ENCODE measurements at places on chromosomes 1 and 21.

- DNase-seq: no peak
Measured at GRCh38 chr1:117237726-117238381, 27.1 kb upstream of the VTCN1 start.

DNA sequence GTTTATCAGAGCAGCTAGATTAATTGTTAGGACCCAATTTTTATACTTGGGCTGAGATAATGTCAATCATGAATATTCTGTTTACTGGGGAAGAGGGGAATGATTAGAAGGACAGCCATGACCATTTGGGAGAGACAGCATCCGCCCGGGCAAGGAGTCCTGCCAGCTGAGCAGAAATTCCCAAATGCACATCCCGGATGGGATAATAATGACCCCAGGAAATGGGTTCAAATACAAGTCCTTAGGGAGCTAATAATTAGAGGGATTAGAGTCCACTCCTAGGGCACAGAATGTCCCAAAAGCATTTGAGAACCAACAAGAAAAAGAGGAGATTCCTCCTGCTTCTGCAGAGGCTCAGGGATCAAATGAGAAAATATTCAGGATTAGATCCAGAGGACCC lies 115.9 kb downstream of the LRRC53 start:
- DNase-seq: no peak

DNA sequence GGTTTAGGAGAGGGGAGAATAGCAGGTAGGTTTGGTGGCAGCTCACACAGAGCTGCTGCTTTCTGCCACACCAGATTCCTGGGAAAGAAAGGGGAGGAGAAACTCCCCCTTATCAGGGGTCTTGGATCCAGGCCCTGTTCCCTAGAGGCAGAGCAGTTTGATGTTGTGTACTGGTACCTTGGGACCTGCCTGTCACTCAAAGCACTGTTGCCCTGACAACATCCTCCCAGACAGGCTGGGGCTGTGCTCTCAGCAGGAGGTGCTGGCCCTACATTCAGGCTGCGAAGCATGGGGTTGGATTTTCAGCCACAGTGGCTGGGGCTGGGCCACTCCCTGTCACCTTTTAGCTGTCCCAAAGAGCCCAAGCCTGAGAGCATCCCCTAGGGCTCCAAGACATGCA lies 188.0 kb downstream of the GRIK3 start:
- no peak for DNase-seq

- DNase-seq: no peak
Measured at GRCh38 chr1:172185996-172186395, 234.5 kb upstream of the C1orf105 start.

GRCh38 chr1:5371270-5371669 lies 621.0 kb downstream of the NPHP4 start:
- no peak for DNase-seq

DNA sequence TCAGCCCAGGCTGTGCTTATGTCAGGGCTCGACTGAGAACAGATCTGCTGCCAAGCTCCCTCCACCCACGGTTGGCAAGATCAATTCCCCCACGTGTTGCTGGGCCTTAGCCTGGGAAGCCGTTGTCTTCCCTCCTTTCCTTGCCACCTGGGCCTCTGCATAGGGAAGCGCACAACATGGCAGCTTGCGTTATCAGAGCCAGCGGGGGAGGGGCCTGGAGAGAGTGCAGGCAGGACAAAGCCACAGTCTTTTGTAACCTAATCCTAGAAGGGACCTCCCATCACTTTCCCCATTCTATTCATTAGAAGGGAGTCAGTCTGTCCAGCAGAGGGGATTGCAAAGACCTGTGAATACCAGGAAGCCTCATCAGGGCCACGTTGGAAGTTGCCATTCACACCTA lies 17.0 kb upstream of the IGSF21 start:
- peak; percentile 49 for DNase-seq

DNA sequence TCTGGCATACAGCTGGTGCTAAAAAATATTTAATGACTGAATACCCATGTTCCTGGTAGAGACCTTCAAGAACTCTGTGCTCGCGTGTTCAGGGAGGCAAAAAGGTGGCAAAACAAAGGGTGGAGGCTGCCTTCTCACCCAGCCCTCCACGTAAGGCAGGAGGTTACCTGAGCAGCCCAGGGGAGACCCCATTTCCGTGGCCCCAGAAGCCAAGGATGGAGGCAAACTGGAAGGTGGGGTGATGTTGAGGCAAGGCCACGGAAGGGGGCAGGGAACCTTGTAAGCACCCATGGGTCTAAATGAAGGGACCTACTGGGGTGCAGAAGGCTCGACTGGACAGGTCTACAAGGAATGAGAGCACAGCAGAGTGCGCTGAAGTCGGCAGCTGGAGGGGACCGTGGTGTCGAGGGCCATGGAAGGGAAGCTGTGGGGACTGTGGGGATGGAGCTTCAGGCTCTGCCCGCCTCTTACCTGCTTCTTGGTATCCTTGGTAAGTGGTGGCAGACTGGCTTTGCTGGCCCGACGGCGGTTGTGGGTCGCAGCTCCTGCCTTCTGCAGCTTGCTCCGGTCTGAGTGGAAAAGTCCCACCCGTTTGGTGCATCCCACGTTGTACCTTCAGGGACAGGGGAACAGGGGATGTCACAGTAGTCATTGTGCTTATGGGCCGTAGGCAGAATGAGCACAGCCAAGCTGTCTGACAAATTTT lies 8.9 kb upstream of the A3GALT2 start:
- no peak for DNase-seq

DNA sequence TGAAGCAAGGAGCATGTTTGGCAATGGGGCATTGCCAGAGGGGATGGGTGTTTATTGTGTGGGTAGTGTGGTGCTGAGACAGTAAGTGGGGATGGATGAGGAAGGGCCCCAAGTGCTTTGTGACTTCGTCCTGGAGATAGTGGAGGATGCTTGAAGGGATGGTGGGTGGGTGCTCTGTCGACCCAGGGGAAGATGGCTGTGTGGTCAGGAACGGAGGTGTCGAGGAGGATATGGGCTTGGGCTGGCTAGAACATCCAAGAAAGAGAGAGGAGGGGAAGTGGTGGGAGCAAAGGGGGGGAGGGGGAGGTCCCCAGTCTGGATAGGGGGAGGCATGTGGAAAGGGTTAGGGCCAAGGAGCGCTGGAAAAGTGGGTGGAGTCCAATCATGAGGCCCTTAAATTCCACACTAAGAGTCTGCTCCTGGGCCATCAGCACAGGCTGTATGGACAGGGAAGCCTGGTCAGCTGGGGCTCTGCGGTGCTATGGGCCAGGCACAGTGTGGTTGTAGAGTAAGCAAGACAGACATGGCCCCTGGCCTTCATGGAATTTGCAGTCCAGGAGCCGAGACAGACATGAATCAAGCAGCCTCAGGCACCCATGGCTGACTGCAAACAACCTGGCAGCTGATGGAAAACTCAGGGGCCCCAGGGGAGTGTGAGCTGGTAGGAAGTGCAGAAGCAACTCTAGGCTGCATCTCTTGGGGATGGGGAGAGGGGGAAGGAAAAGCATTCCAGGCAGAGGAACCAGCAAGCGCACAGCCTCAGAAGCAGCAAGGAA lies 36.3 kb downstream of the EDN2 start:
- peak; percentile 59 for DNase-seq

- DNase-seq: peak; percentile 70
Measured at GRCh38 chr1:27724961-27725373, 794 bp upstream of the FAM76A start.

DNA sequence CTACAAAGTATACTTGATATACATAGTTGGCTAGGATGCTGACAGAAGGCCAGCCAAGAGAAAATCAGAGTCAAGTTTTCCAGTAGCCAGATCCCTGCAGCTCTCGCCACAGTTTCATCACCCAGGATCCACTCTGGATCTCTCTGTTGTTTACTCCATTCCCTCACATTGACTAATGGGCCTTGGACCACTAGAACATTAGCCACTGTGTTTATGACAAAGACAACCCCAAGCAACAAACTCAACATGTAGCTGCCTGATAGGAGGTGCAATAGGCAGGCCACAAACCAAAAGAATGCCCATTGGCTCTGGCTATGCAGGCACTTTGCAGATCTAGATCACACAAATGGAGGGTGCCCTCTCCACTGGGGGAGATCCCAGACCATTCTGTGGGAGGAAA lies 44.2 kb downstream of the ARHGEF11 start:
- no peak for DNase-seq

- DNase-seq: no peak
Measured at GRCh38 chr1:183838221-183838620, 33.3 kb downstream of the RGL1 start.

GRCh38 chr1:167683641-167684502 lies 37.9 kb upstream of the MPZL1 start:
- no peak for DNase-seq

- DNase-seq: no peak
Measured at GRCh38 chr1:1954831-1955441, 35.9 kb upstream of the TMEM52 start.

GRCh38 chr1:184716158-184716557 lies 38.5 kb downstream of the EDEM3 start:
- peak; percentile 78 for DNase-seq

GRCh38 chr1:173508541-173508940 lies 31.4 kb downstream of the PRDX6 start:
- no peak for DNase-seq

- DNase-seq: no peak
Measured at GRCh38 chr1:202264300-202264699, 70.7 kb downstream of the LGR6 start.

GRCh38 chr1:51976846-51977602 lies 13.5 kb downstream of the RAB3B start:
- DNase-seq: no peak

DNA sequence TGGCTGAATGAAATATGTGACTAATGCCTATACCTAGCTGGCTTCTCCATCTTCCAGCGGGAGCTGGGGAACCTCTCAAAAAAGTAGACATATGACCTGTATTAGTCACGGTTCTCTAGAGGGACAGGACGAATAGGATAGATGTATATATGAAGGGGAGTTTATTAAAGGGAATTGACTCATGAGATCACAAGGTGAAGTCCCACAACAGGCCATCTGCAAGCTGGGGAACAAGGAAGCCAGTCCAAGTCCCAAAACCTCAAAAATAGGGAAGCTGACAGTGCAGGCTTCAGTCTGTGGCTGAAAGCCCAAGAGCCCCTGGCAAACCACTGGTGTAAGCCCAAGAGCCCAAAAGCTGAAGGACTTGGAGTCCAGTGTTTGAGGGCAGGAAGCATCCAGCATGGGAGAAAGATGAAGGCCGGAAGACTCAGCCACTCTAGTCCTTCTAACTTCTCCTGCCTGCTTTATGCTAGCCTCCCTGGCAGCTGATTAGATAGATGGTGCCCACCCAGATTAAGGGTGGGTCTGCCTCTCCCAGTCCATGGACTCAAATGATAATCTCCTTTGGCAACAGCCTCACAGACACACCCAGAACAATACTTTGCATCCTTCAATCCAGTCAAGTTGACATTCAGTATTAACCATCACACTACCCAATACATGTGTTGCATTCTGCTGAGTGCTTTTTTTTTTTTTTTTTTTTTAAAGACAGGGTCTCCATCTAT lies 19.6 kb downstream of the OLIG1 start:
- DNase-seq: no peak

DNA sequence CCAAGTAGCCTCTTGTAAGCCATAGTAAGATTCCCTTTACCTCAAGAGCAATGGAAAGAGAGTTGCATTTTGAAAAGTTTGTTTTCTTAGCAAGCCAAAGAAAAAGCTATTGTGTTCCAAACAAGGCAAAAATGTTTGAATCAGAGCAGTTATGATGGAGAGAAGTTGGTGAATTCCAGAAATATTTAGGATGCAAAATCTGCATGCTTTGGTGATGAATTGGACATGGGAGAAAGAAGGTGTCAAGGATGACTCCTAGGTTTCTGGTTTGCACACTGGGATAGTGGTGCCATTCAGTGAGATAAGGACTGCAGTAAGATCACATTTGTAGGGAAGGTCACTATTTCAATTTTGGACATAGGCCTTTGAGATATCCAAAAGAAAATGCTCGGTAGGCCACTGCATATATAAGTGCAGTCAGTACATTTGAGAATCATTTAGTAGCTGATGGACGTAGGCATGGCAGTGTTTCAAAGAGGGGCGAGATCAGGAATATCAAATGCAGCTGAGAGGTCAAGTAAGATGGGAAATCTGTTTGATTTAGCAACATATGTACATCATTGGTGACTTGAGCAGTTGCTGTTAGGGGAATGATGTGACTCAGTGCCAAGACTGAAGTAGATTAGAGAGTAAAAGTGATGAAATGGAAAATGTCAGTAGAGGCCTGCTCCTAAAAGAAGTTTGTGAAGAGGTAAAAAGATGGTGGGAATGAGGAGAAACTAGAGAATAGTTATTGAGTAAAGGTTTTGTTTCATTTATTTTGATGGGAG lies 33.9 kb upstream of the GPR25 start:
- no peak for DNase-seq

DNA sequence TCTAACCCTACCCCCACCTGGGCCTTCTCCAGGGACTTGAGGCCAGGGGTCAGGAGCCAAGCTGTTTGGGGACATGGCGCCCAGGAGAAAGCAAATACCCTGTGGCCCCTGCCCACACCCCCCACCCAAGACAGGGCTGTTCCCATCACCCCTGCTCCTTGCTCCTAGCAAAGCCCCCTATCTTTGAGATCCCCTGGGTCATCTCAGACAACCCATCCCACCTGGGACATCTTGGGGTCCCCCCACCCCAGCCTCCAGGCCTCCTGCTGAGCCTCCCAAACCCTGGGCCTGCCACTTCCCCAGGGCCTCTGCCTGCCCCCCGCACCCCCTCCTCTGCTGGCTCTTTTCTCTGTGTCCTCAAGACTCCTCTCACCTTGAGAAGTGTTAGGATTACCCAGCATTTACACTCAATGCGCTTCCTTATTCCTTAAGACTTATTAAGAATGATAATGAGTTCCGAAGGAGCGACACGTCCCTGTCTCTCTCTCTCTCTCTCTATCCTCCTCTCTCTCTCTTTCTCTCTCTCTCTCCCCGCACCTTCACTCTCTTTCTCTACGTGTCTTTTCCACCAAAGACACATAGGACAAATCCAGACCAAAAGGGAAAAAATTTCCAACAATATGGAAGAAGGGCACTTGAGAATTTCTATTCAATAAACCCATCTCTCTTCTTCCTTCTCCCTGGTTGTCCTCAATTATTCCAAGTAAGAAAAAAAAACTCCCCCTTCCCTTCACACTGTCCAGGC lies 7.2 kb downstream of the CASZ1 start:
- no peak for DNase-seq

GRCh38 chr21:37159053-37159776 lies 86.2 kb downstream of the TTC3 start:
- no peak for DNase-seq

GRCh38 chr1:26182383-26182696 lies 5.0 kb downstream of the CNKSR1 start:
- DNase-seq: no peak

- no peak for DNase-seq
Measured at GRCh38 chr1:16012590-16013219, 5.1 kb downstream of the HSPB7 start.

DNA sequence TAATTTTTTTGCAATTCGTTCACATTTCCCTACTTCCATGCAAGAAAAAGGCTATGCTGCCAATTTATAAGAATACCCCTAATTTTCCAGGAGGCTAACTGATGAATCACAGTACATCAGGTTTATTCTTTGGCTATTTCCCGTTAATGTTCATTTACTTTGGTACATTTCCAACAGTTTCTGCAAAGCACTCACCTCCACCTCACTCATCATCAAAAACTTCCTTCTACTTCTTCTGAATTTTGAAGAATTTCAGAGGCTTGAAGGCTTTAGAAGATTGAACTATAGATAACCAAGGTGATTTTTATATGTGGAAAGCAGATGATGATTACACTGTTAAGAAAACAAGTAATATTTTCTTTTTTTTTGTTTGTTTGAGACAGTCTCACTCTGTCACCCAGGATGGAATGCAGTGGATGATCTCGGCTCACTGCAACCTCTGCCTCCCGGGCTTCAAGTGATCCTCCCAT lies 60.5 kb upstream of the HP1BP3 start:
- no peak for DNase-seq
